Sigmoid colon (tissue), 7 donors: ENCODE measurements at places on chromosomes 13 and 19.

DNA sequence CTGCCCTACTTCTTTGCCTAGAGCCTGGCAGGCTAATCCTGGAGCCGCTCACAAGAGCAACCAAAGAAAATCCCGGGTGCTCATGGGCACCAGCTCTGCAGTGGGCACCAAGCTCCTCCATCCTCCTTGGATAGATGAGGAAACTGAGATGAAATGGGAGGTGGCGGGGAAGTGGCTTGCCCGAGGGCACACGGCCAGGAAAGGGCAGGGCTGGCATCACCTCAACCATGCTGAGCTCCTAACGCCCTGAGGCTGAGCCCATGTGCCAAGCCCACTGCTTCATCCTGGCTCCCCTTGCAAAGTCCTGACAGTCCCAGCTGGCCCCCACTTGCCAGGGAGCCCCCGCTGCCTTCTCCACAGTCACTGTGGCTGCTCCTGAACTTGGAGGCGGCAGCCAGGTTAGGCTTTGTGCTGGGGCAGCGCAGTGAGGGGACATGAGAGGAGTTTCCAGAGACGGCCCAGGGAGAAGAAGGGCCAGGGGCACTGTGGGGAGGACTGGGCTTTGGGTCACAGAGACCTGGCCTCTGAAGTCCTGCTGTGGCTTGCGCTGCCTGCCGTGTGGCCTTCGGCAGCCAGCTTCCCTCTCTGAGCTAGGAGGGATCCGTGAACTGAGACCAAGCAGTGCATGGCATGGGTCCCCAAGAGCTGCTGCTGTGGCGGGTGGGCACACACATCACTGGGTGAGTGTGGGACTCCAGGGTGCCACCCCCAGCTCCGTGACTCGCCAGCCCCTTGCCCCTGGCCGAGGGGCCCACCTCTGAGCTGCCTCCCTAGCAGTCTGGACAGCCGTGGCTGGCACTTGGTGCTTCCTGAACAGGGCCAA lies 17.5 kb downstream of the TMED1 start:
- no peak for DNase-seq

- DNase-seq, result no peak
These were observed 102.0 kb downstream of the CACNA1A start for GRCh38 chr19:13404236-13404635.

DNA sequence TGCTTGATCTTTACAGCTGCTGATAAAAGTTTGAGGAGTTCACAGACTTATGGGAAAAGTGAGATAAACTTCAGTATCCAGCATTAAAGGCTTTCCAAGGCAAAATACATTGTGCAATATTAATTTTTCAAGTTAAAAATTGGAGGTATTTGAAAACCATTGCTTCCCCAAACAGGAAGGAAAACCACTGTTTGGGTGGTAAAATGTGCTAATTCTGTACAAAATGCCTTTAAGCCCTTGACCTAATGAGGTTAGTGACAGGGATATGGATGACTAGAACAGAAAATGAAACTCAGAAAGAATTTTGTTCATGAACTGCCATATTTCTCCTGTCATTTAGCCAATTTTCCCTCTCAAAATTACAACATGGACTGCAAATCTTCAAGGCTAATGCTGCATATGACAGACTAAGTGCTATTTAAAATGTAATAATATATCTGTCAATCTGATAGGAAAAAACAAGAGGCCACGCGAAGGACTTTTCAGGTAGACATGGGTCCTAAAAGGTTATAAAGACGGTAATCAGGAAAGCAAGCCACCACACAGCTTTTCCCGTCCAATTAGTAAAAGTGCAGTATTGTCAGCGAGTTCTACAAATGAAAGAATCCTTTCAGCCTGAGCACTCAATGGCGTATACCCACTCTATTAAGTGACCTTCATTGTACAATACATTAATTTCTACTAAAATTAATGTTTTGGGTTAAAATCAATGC lies 212.8 kb downstream of the ENOX1 start:
- DNase-seq, result no peak

DNA sequence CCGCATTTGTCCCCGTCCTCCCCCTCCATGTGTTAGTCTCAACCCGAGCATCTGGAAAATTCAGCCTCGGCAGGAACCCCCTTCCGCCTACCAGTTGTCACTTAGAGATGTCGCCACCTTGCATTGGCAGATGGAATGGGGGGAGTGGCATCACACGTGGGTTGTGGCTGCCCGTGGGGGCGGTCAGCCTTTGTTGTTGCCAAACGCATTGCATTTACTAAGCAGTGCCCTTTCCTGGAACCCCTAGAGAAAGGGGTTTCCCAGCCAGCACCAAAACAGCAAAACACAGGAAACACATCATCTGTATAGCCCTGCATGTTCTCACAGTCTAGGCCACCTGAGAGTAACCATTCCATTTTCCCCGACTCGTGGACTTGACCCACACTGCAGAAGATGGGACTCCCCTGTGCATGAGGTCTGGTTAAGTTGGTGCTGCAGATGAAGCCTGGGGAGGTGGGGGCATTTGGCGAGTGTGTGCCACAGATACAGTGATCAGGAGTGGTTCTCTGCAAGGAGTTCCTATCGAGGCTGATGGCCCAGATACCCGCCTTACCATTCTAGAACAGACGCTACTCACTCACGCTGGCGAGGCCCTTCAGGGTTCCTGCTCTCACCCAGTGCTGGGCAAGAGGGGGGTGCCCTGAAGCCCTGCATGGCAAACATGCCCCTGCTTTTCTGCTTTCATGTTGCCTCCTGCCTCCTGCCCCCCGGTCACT lies 38.3 kb downstream of the TMED1 start:
- no peak for DNase-seq

- no peak for DNase-seq
These were observed 95.9 kb downstream of the RFC3 start for GRCh38 chr13:33913829-33914228.

GRCh38 chr19:12098040-12098439 lies 33.5 kb downstream of the ZNF844 start:
- DNase-seq, result no peak

DNA sequence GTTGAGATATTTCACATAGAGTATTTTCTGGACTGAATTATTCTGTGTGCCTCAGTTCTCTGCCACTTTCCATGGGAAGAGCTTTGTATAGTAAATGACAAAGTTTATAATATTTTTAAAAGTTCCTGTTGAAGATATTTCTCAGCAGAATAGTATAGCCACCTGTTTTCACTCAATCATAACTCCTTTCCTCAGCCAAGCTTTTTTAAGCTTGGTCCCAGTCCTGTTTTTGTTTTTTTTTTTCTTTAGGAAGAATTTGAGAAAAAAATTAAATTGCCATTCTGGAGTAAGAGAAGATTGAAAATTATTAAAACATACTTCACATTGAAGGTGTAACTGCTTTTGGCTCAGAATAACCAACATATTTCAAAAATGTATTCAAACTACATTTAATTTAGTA lies 55.5 kb downstream of the ENOX1 start:
- DNase-seq, result no peak

DNA sequence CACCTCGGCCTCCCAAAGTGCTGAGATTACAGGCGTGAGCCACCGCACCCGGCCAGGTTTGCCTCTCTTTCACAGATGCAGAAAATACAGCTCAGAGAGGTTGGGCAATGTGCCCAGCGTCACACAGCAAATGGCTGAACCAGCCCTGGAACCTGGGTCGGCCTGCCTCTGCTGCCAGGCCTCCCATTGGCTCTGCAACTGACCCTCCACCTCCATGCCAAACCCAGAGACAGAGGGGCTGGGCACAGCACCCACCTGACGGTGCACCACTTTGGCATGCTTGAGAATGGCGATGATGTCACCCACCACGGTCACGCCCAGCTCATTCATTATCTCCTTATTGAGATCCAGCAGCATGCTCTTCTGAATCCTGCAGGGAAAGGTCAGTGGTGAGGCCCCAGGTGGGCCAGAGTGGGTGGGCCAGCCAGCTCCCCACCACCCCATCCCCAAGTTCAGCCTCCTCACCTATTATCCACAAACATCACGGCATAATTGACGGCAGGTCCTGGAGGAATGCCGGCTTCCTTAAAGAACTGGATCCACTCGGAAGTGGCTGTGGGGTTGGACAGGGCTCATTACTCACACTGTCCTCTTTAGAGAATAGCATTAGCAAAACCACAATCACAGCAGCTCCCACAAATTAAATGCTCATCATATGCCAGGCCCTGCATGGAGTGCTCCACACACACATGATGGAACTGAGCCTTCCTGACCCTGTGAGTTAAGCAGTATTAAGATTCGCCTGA lies 12.2 kb downstream of the C19orf47 start:
- no peak for DNase-seq

DNA sequence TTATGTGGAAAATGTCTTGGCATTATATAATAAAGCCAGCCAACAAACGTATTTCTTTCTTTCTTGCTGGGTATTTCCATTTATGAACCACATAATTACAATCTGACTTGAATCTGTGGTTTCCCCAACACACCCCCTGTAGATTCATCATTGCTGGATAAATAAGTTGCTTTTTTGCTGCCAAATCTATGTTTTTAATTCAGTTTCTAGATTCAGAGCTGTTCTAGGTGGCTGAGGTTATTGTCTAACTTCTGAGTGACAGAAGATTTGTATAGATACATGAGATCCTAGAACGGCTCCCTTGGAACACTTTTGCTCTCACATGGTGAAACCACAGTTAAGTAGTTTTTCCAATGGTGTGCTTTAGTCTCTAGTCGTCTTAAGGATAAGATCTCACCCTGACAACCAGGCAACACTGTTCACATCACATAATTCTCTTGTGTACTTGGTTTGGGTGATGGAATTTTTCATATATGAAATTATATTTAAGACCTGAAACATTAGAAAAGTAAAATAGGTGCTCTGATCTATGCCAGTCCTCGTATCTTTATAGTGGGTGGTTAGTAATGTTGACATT lies 239.1 kb downstream of the KLF12 start:
- DNase-seq, result no peak

DNA sequence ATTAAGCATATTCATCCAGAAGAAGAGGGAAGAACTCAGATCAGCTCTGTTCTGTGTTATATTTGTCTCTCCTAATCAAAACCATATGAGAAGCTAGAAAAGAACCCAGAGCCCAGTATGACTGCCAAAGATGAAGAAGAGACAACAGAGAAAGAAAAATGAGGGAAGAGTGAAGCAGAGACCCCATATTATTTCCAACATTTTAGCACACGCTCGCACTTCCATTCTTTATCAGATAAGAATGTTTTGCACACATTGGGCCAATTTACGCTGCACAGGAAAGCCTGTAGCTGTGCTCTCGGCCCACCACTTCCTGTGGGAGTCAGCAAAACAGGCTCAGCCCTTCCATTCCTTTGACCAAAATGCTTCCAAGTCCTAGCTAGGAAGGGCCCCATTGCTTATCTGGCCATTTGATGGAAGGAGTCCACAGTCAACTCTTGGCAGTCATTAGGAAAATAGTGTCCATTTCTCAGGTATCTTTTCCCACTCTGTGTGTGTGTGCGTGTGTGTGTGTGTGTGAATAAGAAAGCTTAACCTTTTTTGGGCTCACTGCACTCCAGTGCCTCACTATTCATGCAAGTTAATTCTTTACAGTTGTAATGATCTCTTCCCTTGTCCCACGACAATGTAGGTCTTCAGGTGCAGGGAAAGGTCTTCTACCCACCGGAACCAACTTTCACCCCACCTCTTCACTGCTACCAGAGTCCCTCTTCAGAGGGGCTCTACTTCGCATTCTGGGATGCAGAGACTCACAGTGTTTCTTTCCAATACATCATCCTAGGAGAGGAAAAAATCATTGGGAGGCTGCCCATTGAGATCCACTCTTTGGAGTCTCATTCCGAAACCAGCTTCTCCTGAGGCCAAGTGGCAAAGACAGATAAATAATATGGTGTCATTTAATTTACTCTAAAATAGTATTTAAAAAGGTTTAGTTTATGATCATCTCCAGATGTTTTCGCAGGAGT lies 237.5 kb downstream of the COG6 start:
- DNase-seq, result no peak

GRCh38 chr19:743168-743687 lies 7.7 kb upstream of the MISP start:
- DNase-seq, result no peak

GRCh38 chr19:18700501-18701249 lies 17.2 kb downstream of the CRTC1 start:
- peak; percentile 92 for DNase-seq

DNA sequence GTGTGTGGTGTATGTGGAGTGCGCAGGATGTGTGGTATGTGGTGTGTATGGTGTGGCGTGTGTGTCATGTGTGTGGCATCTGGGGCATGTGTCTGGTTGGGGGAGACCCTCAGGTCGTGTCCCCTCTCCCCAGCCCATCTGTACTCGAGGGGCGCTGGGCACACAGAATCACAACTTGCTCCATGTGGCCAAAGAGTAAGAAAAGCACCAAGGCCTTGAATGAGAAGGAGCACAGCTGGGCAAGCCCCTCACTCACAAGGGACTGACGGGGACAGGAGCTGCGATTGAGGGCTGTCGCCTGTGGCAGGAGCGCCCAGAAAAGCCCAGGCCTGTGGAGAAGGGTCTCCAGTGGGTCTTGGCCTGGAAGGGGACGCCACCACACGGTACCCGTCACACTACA lies 62.8 kb downstream of the PEPD start:
- peak; percentile 19 for DNase-seq

DNA sequence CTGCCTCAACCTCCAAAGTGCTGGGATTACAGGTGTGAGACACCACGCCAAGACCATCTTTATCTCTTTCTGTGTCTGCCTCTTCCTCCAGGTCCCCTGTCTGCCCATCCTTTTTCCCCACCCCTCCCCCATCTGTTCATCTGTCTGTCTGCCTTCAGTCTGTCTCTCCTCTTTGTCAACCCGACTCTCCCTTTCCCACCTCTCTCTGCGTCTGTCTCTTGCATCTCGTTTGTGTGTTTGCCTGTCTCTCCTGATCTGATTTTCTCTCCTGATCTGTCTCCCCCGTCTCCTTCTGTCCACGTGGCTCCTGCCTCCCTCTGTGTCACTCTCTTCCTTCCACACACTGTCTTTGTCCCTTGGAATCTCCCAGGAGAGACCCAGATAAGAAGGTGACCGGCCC lies 10.0 kb downstream of the VASP start:
- DNase-seq, result no peak

- no peak for DNase-seq
These were observed 96.1 kb downstream of the OXGR1 start for GRCh38 chr13:96898212-96898611.

- DNase-seq, result no peak
These were observed 23.2 kb downstream of the SUGP1 start for GRCh38 chr19:19296953-19297689.

GRCh38 chr13:39777527-39778061 lies 122.1 kb downstream of the COG6 start:
- DNase-seq, result no peak

- no peak for DNase-seq
These were observed 689.0 kb upstream of the SLITRK1 start for GRCh38 chr13:84571264-84571663.

DNA sequence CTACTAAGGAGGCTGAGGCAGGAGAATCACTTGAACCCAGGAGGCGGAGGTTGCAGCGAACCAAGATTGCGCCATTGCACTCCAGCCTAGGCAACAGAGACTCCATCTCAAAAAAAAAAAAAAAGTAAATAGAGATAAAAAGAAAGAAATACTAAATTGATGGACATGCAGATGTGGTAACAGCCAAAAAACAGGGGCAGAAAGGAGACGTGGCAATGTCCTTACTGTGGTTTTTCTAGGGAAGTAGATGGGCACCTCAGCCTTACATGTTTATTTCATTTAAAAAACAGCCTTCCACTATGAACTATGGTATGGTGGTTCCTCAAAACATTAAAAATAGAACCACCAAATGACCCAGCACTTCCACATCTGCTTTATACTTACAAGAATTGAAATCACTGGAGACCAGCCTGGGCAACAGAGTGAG lies 6.5 kb upstream of the EIF3G start:
- DNase-seq, result no peak
